T-helper 22 cell (primary cell): ENCODE measurements at places on chromosomes 7 and 10.

DNA sequence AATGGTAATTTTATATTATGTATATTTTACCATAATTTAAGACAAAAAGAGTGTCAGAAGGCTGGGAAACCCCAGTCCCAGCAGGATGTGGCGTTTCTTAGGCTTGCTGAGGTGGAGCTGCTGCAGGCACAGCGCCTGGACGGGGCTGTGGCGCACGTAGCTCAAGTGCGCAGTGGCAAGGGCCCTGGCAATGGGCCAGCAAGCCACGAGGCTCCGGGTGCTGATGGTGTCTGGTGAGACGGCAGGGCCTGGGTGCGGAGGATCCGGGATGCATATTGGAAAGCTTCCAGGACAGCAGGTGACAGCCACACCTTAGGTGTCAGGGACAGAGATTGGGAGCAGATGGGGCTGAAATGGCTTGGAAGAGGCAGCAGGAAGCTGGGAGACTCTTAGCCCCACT is 37.2 kb downstream of the CLEC2L start:
- no peak for DNase-seq

DNA sequence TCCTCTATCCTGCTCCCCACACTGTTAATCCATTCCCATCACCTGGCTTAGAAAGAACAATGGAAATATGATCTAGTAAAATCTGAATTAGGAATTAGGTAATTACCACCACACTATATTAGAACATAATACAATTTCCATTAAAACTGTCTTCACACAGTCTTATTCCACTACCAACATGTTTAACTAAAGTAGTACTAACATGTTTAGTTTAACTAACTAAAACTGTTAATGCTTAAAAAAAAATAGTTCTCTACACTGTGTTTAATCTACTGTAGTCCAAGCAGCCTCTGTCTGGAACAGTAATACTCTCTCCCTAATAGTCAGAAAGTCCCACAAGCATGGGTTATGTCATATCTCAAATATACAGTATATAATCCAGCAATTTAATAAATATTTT is 150.8 kb downstream of the SGMS1 start:
- DNase-seq, result no peak

DNA sequence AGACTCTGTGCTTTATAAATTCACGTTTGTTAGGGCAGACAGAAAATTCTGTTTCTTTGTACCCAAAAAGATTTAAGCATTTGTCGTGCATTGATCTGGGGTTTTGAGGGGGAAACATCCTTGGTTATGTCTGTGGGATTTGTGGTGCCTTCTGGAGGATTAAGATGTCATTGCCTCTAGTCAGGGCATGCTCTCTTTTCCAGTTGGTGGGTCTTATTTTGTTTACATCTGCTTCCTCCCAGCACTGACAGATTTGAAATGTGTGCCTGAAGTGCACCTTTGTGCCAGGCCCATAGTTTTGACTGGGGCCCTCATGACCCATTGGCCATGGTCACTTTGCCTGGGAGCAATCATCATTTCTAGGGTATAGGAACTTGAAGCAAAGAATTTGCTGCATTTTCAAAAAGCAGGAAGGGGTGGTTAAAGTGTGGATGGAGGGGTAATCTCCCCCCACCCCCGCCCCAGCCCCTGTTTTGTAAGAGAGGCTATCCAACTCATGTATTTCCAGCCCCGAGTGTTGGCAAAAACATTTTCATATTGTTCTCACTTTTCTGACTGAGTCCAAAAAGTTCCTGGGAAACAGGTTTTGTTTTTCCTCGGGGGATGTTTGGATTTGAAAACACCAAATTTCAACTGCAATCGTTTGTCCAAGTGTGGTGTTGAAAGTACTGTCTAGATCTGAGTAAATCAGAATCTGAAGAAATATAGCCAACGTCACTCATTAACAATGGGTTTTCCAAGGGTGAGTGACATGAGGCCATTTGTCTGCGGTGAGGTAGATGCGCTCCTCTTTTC is 388.2 kb upstream of the GALNT17 start:
- DNase-seq, result no peak

DNA sequence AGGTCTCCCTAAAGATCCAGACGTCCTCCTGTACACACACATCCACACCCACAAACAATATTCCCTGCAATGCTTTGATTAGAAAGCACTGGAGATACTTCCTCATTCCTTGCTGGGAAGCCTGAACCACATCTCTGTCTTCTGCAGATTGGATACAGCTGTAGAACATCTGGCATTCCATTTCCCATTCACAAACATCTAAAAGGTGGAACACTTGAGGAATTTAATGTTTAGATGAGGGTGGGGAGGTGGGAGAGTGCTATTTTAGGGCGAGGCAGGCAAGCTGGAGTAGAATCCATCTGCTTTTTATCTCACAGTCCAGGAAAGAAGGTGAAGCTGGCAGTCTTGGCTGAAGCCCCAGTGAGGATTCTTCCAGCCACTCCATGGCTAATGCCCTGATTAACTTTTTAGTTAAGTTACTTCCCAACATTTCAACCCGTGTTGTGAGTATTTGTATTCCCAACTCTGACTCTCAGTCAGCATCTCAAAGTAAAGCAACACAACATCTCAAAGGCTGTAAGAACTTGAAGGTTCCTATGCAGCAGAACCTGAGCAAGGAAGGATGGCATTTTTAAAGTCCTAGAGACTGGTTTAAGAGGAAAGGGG is 46.1 kb downstream of the CYTH3 start:
- DNase-seq, result no peak

DNA sequence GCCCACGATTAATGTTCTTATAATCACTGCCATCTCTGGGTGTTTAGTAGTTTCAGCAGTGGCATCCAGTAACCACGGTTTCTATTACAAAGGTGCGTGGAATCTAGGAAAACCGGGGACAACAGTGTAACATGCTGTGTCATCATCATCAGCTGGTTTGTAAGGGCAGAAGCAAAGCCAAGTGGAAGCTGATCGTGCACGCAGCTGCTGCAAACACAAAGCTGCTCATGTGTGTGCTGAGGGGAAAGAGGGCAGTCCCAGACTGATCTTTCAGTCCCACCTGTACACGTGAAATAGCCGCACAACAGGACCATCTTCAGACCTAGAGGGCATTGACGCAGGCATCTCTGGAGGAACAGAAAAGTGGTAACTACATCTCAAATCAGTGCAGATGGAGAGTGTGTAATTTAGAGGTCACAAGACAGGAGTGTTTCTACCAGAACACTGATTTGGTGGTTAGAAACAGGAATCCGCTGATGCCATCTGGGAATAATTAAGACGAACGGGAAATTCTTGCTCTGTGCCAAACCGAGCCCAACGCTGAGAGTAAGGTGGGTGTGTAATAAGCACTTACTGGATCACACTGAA is 13.4 kb downstream of the ANKRD16 start:
- DNase-seq, result no peak

GRCh38 chr10:17910125-17910789 is 41.5 kb upstream of the SLC39A12 start:
- DNase-seq, result no peak

- no peak for DNase-seq
These were observed 640.0 kb downstream of the PARD3 start for GRCh38 chr10:34175121-34175520.

DNA sequence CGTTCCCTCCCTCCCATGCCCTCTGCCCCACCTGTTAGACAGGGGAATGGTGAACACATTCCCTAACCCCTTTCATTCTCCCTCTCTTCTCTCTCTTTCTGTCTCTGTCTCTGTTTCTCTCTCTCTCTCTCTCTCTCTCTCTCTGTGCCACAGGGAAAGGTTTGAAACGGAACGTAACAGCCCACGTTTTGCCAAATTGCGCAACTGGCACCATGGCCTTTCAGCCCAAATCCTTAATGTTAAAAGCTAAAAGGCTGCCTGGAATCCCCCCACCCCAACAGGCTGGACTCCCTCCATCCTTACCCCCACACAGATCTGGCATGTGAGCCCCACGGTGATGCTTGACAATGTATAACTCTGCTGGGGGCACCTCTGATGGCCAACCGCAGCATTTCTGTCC is 30.8 kb downstream of the LDB3 start:
- DNase-seq, result no peak

DNA sequence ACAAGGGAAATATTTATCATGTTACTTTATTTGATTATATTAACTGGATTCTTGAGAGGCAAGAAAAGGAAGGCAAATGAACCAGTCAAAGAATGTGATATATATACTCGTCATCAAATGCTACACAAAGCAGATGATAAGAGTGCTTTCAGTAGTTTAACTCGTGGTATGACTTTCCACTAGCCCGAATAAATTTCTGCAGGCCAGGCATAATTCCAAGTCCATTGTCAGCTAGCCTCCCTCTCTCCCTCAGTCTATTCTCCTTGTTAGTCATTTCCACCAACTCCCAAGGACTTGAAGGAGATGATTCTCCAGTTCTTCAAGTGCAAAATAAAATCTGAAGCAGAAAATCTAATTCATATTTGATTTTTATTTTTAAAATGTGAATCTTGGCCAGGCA is 190.5 kb downstream of the GLI3 start:
- DNase-seq, result no peak

GRCh38 chr7:113405296-113406056 is 287.1 kb upstream of the SMIM30 start:
- DNase-seq, result no peak

GRCh38 chr10:26837139-26837538 is 23.6 kb downstream of the ABI1 start:
- no peak for DNase-seq

DNA sequence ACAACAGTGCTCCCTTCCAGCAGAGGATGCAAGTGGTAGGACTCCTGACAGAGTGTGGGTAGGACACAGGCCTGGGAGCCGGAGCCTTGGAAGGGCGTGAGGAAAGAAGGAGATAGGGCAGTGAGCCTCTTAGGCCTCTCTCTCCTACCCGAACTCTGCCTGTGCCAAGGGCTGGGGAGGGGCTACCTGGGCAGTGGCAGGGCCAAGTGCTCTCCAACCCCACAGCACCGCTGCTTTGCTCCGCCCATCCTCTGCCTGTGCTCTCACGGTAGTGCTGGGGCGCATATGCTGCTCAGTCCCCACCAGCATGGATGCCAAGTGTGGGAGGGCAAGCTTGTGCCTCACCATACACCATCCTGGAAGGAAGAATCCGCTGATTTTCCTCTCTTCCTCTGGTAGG is 7.5 kb downstream of the FAM131B start:
- no peak for DNase-seq

DNA sequence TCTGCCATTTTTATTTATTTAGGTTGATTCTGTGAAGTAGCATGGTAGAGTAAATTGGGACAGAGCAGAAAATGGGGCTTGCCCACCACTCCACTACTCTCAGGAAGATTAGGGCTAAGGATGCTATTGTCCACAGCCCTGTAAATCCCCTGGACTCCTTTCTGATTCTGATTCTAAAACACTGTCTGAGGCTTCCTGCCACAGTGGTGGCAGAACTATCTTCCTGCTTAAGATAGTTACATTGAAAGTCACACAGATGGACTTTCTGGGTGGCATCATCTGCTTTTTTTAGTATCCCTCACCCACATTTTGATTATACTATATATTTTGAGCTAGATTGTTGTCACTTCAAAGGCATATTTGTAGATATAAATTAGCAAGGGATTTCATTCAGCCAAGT is 50.0 kb downstream of the SPAM1 start:
- no peak for DNase-seq

DNA sequence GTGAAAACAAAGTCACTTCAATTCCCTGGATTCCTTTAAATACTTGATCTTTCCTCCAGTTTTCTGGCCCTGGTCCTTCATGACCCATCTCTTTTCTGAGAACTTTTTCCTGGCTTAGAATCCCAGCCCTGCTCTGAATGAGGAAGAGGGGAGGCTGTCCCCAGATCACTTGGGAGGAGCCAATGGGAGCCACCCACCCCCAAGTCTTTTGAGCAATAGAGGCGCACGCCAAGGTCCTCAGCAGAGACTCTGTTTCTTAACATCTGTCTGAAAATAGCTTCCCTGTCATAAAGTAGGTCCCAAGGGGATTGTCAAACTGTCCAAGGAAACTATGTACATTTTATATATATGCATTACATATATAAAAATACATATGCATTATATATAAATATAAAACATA is 126.8 kb downstream of the ADRA2A start:
- no peak for DNase-seq

GRCh38 chr7:55409482-55410225 is 44.5 kb downstream of the LANCL2 start:
- DNase-seq, result no peak

DNA sequence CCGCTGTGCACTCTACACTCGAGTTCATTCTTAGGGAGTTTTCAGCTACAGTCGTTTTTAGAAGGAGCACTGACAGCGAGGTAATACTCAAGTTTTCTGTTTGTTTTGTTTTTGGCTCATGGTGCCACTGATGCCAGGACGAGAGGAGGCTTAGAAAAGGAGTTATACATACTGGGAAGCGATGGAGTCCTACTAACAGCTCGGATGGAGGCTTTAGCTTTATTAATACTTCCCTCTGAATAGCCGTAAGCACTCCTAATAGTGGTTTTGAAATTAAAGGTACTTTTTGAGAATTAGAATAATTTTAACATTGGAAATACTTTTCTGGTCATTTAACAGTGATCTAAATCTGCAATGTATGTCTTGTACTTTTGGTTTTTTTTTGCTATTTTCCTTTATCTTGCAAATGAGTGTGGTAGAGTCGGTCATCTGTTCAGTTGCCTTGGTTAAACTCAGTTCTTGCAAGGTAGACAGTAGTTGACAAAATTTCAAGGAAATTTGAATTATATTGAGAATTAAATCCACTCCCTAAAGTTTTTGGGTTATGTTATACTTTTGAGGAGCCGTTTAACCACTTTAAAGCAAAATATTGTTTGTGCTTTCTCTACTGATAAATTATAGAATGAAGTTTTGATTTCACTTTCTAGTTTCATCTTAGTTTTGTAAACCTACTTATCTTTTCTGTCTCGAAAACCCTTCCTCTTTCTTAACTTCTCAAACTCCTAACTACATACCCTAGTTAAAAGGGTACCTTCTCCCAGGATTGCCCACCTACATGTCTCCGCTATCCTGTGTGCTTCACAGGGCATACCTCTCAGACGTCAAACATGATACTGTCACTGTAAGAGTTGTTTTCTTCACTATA is 1.5 kb downstream of the HBP1 start:
- DNase-seq, result no peak

DNA sequence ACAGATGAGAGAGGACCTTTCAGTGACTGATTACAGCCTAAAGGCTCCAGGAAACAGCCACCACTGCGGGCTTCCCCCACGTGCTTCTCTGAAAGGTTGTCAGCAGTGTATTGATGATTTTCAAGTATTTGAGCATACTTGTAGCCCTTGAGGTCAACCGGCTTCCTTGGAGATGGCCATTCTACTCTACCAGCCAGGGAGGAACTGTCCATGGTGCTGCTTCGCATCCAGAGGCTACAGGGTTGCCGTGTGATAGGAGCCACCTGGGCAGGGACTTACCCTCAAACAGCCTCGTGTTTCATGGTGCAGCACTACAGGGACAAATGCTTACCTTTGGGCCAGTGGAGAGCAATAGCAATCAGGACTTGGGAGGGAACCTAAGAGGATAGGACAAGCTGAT is 179.5 kb downstream of the DPP6 start:
- DNase-seq, result no peak

DNA sequence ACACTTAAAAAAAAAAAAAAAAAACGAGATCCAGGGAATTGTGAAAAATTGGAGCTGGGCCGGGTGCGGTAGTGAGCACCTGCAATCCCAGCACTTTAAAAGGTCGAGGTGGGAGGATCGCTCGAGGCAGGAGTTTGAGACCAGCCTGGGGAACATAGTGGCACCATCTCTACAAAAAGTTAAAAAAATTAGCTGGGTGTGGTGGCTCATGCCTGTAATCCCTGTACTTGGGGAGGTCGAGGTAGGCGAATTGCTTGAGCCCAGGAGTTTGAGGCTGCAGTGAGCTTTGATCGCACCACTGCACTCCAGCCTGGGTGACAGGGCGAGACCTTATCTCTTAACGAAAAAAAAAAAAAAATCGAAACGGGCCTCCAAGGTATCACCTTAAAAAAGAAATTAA is 2.0 kb downstream of the CLDN4 start:
- no peak for DNase-seq
